ENCODE measurements at places on chromosomes 2 and 18.

GRCh38 chr2:207848545-207848928 is 78.8 kb upstream of the FZD5 start:
- no peak for DNase-seq

DNA sequence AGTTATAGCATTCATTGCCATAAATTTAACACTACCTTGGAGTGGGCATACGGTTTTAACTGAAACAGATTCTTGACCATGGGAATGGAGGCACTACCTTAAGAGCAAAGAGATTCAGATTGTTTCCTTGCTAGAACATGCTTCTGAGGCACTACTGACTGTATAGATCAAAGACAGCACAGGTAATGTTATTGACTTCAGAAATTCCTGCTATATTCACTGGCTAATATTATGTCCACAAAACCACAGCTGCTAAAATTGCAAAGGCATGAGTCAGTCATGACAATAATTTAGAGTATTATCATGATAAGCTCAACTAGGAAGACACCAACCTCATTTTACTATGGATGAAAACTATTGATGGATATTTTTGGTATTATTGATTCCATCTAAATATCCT is 39.4 kb downstream of the SLC8A1 start:
- DNase-seq, result no peak

GRCh38 chr2:156511803-156512202 is 75.6 kb downstream of the GPD2 start:
- DNase-seq, result no peak

- no peak for DNase-seq
Measured at GRCh38 chr2:38653380-38653714, 12.6 kb upstream of the GALM start.

- DNase-seq, result no peak
Measured at GRCh38 chr2:75065402-75066008, 107.1 kb downstream of the POLE4 start.
